ENCODE measurements at places on chromosomes 13 and 19. TPM values are rescaled to one million over a fixed set of nuclear protein-coding genes. Genes with fewer than 3 reads are reported as not detected.
A peak's percentile ranks its signal among the peaks of the same experiment; 100 is the strongest.

Gene NCAN
- 4.8 TPM for total RNA-seq

DNA sequence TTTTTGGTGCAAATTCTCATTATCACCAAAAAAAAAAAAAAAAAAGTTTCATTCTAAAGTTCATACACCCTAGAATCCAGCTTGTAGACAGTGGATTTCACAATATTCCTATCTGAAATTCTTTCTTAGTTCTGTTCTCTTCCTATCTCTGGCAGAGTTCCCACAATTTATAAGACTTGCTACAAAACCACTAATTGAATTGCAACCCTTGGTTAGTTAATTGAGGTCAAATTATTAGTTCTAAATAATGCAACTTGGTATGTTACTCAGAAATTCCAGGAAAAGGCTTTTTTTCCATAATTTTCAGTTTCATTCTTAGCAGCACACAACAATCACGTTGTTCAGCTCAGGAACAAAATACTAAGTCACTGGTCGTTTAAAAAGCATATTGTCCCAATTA, 58.5 kb downstream of the SPATA13 start:
- no peak for DNase-seq
- peaks cover 26% of the 10 kb centered on the region for H3K4me1 ChIP-seq
- H3K36me3 ChIP-seq: no peaks in the 10 kb centered on the region
- no peak overlapping the region for H3K27ac ChIP-seq

- no peak overlapping the region for H3K4me3 ChIP-seq
- H3K27ac ChIP-seq: no peak overlapping the region
- peaks cover 10% of the 10 kb centered on the region for H3K4me1 ChIP-seq
- peak; percentile 25 for DNase-seq
Observed at GRCh38 chr19:32265995-32266394, 79.4 kb upstream of the ZNF507 start.

DNA sequence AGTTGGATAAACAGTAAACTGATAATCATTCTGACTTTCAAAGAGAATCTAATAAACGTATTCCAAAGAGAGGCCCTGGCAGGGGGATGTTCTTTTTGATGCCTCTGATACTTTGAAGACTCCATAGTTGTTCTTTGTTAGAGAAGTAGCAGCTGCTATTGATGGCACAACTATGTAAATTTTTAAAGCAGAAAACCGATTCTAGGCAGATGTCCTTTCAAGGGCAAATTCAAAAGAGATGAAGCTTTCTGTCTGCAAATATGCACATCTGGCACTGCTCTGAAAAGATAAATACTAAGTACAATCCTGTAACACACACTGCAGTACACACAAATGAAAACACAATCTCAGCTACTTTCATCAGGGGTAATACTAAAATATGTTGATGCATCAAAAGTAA, 250.1 kb downstream of the VWA8 start:
- H3K4me1 ChIP-seq: no peaks in the 10 kb centered on the region
- H3K36me3 ChIP-seq: no peaks in the 10 kb centered on the region
- DNase-seq: no peak
- H3K27me3 ChIP-seq: no peaks in the 10 kb centered on the region

- DNase-seq: no peak
- no peaks in the 10 kb centered on the region for H3K4me1 ChIP-seq
- H3K27ac ChIP-seq: no peak overlapping the region
- H3K27me3 ChIP-seq: no peaks in the 10 kb centered on the region
- no peak overlapping the region for H3K4me3 ChIP-seq
Observed at GRCh38 chr13:75455962-75456361, 26.0 kb downstream of the TBC1D4 start.

GRCh38 chr13:37490176-37490779, 108.3 kb downstream of the POSTN start:
- no peaks in the 10 kb centered on the region for H3K27me3 ChIP-seq
- H3K27ac ChIP-seq: no peak overlapping the region
- no peaks in the 10 kb centered on the region for H3K4me1 ChIP-seq
- no peaks in the 10 kb centered on the region for H3K36me3 ChIP-seq

GRCh38 chr13:100668408-100668807, 6.2 kb downstream of the TMTC4 start:
- no peaks in the 10 kb centered on the region for H3K27me3 ChIP-seq
- peaks cover 9% of the 10 kb centered on the region for H3K4me1 ChIP-seq

Measured in neural progenitor cell (in vitro differentiated cells).